ENCODE measurements at places on chromosomes 12 and 14.

- DNase-seq, result peak; percentile 85
Measured at GRCh38 chr12:103868215-103868614, 27.2 kb upstream of the NT5DC3 start.

DNA sequence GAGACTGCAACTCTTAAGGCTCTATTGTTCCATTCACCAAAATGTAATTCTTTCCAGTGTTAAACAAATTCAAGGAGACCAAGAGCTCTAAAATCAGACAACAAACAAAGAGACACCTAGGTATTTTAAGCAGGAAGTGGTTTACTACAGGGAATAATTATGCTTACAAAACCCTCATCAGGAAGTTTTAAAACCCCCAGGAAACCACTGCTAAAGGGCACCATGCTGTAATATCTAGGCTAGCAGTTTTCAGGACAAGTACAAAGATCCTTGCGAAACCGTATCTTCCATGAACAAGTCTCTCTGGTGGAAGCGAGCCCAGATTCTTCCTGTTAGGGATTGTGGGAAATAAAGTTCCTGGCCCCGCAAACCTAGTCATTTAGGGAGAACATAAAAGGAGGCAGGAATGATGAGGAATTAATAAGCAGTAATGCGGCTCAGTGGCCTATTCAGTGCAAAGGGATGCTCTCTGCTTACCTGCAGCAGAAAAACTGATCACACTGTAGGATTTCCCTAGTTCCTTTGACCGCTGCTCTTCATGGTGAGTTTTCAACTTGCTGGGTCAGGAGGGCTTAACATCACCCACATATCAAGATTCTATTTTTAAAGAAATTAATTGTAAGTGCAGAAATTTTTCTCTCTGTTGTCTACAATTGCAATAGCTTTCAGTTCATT is 42.8 kb downstream of the ACSM4 start:
- DNase-seq, result no peak

DNA sequence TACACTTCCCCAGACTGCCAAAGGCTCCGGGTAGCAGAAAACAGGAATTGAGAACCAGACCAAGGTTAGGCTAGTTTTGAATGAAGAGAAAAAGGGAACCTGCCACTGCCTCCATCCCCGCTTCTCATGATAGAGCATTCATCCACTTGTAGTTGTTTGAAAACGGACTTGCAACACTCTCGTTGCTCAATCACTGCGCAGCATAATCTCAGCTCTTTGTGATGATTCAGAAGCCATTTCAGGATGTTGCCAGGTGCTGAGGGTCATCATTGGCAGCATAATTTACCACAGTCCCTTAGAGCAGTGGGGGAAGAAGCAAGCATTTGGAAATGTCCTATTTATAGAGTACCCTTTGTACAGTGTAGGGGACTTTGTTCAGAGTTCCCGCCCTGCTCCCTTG is 25.6 kb downstream of the KCNK13 start:
- peak; percentile 55 for DNase-seq

GRCh38 chr12:4039931-4040330 is 166.7 kb upstream of the PARP11 start:
- DNase-seq, result no peak

- DNase-seq, result peak; percentile 82
Measured at GRCh38 chr12:42421844-42422779, 96.1 kb downstream of the PPHLN1 start.

DNA sequence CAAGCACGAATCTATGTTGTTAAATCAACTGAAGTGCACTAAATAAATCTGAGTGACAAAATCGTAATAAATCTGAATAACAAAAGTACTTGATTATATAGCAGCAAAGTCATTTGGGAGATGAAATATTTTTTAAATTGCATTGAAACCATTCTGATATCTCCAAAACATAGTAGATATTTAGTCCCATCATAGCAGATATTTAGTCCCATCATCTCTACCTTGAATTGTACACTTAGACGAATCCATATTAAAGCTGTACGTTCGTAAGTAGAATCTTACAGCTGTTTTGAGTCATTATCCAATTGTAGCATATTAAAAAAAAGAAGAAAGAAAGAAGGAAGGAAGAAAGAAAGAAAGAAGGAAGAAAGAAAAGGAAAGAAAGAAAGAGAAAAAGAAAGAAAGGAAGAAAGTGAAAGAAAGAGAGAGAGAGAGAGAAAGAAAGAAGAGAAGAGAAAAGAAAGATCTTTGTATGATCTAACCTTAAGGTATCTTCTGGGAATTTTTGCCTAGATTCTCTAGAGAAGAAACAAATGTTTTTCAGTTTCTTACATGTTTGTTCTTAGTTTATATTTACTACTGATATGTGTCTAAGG is 2.6 kb downstream of the DCN start:
- no peak for DNase-seq

DNA sequence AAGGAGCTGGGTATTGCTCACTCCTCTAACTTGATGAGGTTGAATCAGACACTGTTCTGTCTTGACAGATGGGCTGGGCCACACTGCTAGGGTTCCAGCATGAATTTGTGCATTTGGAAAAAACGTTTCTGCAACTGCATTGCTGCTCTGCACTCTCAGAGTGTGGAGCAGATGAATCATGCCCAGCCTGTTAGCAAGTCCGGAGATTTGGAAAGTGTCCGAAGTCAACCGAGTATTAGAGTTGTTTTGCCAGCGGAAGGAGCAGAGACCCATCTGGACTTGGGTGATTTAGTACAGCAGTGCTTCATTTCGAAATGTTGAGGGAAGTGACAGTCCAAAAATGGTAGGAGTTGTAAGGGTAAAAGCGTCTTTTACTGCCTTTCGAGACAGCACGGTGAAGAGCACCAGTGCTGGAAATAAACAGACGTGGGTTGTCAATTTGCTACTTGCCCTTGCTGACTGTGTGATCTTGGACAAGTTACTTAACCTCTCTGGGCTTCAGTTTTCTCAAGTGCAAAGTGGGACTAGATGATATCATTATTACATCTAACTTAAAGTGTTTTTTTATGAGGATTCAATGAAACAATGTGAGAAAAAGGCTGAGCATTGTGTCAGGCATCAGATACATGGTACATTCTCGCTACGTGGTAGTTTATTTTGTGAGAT is 139.5 kb downstream of the CHST11 start:
- DNase-seq, result peak; percentile 92

- peak; percentile 35 for DNase-seq
Measured at GRCh38 chr12:91072931-91073330, 15.1 kb upstream of the KERA start.

GRCh38 chr12:133105620-133106019 is 24.5 kb downstream of the ZNF891 start:
- peak; percentile 14 for DNase-seq

All from fibroblast of lung (primary cell).